ENCODE measurements at places on chromosomes 11 and 22.
A peak's percentile ranks its signal among the peaks of the same experiment; 100 is the strongest.

DNA sequence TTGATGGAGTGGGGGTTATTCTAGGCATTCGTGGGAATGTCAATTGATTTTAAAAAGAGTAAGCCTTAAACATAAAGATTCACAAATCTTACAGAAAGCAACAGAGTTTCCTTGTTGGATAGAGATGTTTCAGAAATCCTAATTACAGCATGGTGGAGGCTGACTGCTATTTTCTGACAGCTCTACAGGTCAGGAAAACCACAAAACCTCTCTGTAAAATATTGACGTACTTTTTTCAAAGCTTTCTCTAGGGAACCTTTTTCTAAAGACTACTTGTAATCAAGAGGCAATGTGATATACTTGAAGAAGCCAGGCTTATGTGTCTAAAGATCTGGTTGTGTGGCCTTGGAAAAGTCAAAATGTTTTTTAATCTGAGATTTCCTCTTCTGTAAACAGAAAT, 9.1 kb upstream of the OR8B8 start:
- no peak for DNase-seq

DNA sequence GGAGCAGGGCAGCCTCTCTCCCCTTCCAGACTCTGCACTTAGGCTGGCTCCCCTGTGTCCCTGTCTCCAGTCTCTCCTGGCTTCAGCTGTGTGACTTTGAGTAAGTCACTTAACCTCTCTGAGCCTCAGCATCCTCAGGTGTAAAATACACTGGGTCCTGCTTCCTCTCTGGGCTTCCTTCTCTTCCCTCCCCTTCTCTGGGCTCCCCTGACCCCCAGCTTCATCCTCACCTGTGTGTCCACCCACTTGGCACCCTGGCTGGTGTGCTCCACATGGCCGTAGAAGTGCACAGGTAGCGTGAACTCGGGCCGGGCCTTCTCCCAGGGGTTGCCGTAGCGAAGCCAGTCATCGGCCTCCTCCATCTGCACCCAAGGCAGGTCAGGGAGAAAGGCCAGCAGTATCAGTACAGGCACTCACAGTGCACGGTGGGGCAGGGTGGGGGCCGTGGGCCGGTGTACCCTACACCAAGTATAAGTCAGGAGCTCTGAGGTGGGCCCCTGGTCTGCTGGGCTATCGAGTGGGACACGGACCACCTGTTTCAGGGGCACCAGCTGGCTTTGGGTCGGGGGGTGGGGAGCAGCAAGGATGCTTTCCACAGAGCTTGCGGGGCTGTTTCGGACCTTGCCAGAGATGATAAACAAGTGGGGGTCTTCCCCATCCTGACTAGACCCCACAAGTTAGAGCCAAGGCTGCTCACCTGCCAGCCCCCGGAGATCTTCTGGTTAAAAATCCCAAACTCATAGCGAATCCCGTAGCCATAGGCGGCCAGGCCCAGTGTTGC, 2.0 kb downstream of the PYGM start:
- no peak for DNase-seq

GRCh38 chr11:5928271-5928670, 13.8 kb upstream of the OR56A3 start:
- no peak for DNase-seq

GRCh38 chr11:61687420-61687819, 7.2 kb downstream of the DAGLA start:
- no peak for DNase-seq

DNA sequence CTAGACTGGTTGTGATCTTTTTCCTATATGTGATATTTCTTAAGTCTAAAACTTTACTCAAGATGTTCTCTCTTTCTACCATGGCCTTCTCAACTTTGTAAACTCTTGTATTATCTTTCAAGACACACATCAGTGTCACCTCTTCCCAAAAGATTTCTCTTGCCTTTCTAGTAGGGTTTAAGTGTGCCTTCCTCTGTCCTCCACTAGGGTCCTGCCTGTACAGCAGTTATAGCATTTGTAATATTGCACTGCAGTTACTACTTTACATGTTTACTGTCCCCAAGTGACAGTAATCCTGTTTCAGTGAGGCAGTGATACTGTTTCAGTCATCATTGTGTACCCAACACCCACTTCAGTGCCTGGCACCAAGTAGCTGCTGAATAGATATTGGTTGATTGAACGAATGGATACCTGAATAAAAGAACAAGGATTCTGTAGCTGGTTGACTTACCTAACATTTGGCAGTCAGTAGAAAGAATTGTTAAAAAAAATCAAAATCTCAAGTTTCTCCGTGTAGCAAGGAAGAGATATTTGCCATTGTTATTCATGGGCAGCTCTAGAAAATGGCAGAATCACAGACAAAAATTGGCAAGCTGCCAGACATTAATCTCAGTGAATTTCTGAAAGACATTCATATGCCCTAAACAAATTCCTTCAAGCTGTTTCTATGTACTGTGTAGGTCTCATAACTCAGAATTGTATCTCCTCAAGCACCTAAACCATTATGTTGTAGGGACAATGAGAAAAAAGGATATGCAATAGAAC, 79.4 kb downstream of the RBMXL2 start:
- DNase-seq = no peak

DNA sequence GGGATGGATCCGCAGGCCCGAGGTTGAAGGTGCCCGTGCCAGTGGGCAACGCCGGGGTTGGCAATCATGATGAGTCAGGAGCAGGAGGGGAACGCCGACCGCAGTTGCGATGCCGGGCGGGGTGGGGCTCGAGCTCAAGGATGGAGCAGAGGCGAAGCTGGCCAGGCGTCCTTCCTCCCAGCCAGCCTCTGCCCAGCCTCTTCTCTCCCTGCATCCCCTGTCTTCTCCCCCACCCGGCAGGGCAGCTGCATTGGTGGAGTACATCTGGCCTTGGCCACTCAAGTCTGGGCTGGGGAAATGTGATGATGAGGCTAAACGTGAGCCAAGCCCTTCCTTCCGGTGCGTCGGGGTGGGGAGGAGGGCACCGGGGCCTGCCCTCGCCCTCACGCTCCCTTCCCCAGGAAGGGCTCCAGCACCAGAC, 3.9 kb downstream of the IFITM10 start:
- no peak for DNase-seq

DNA sequence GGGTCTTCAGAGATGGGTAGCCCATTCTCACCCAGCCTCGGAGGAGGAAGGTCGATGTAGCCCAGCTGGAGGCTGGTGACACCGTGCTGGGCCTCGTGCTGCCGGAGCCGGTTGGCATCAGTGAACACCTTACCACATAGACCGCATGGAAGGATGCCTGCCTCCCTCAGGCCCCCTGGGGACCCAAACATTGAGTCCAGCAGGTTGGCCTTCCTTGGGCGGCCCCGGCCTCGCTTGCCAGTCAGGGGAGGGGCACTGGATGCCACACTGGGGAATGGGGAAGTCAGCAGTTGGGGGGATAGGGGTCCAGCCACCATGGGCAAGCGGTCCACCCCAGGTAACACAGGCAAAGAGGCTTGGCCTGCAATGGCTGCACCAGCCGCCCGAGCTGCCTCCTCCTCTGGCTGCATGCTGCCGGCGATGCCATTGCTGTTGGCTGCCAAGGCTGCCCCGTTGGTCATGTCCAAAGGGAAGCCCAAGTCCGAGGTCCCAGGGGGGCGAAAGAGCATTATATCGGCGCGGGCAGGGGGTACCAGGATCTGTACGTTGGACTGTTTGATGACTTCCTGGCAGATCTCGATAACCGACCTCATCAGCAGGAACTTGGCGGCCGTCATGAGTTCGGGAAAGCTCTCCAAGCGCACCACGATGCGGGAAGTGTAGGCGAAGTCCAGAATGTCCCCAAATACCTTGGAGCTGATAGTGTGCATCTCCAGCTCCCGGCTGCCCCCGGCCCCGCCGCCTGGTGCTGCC, 1.4 kb downstream of the PATZ1 start:
- DNase-seq = no peak

DNA sequence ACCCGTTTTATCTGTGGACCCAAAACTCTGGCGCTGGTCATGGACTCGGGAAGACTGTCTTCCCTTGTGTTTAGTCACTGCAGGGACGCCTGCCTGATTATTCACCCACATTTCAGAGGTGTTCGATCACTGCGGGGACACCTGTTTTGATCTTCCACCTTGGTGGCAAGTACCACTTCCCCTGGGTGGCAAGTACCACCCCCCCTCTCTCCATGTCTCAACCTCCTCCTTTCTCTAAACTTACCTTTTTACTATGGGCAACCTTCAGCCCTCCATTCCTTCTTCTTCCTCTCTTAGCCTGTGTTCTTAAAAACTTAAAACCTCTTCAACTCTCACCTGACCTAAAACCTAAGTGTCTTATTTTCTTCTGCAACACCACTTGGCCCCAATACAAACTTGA, 1.9 kb upstream of the NDUFC2 start:
- DNase-seq = no peak

- DNase-seq = no peak
Observed at GRCh38 chr11:79609511-79609910, 168.7 kb upstream of the TENM4 start.

DNA sequence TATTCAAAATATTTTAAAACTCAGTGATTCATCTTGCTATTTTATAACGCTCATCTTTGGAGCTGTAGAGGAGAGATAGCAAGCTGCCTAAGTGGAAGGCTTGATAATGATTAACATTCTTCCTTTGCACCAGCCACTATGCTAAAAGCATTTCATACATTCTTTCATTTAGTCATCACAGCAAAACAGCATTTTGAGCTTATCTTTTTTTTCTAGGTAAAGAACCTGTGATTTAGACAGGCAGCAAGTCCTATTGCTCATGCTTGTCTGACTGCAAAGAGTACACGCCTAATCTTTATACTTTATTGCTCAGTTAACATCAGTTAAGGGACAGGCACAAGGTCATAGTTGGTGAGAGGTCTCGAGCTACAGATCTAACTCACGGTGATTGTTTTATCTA, 713.1 kb upstream of the ARHGAP42 start:
- DNase-seq = no peak

DNA sequence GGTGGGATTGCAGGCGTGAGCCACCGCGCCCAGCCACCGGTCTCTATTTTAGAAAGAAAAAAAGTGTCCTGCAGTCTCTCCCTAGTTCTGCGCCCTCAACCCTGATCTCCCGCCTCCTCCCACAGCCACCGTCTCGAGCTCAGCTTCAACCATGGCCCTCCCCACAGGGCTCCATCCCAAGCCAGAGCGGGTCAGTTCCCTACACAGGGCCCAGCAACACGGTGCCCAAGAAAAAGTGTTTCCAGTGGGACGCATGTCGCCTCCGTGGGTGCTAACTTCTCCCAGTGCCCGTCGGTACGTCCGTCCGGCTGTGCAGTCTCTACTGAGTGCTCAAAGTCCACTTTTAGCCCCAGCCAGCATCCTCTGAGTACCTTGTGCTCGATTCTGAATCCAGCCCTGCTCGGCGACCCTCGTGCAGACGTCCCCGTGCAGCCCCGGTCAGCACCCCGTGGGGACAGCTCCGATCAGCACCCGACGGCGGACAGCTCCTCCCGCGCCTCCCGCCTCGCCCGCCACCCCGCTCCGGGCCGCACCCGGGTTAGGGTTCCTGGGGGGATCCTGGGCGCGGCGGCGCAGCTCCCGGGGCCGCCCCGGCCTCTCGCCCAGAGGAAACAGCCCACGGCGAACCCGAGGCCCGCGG, 657 bp upstream of the MAPK8IP2 start:
- DNase-seq = peak; percentile 44

- DNase-seq = no peak
Observed at GRCh38 chr22:49503896-49504521, 323.7 kb downstream of the BRD1 start.

DNA sequence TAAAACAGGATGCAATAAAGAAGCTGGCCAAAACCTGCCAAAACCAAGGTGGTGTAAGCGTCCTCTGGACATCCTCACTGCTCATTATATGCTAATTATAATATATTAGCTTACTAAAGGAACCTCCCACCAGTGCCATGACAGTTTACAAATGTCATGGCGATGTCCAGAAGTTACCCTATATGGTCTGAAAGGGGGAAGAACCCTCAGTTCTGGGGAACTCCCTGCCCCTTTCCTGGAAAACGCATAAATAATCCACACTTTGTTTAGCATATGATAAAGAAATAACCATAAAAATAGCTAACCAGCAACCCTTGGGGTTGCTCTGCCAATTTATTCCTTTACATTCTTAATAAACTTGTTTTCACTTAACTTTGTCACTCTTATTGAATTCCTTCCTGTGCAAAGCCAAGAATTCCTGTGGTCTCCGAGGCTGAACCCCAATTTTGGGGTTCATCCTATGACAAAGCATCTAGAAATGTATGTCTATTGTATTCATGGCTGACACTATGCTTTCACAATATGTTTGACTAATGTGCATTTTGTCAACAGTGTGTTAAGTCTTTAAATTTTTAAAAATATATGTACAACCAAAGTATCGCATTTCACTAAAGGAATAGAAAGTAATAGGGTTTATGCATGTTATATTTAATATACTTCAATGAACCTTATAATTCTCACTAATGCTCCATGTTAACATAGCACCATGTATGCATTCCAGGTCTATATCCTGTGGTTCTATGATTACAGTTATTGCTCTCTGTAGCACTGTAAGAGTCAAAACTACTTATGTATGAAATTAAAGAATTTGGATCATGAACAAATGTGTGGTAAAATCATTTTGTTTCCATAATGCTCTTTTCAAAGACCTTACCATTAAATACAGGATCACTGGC, 25.1 kb downstream of the LGR4 start:
- no peak for DNase-seq

DNA sequence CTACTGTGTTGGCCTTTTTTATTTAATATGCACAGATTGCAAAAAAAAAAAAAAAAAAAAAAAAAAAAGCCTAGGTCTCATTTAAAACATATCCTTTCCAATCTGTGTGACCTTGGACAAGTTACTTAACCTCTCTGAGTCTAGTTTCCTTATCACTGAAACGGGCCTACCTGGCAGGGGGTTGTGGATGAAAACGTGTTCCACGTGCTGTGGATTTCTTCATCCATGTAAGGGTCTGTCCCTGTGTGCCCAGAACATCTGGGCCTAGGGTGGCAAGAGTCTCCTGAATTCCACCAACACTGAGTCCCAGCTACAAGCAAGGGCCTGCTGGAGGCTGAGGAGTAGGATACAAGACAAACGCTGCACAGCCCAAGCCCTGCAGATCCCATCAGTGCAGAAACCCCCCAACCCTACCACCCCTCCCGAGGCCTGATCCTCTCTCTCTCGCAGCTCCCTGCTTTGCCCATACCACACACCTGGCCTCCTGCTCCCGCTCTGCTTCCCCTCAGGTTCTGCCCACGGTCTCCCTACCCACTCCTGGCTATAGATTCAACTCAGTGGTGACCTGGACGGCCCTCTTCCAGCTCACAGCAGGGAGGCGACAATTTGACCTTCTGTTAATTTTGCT, 4.7 kb upstream of the GNAZ start:
- DNase-seq = no peak

GRCh38 chr11:96384156-96384555, 5.6 kb downstream of the CCDC82 start:
- no peak for DNase-seq

- DNase-seq = no peak
Observed at GRCh38 chr22:46052801-46053562, 76.0 kb upstream of the WNT7B start.

GRCh38 chr11:17637901-17638300, 81.5 kb upstream of the MYOD1 start:
- no peak for DNase-seq

- no peak for DNase-seq
Observed at GRCh38 chr11:130454491-130455252, 6.2 kb downstream of the ADAMTS15 start.
